NCI-H345 (cell line): ENCODE measurements at places on chromosomes 2 and 18.

GRCh38 chr2:212284166-212284565 is 254.4 kb downstream of the ERBB4 start:
- no peak for DNase-seq

DNA sequence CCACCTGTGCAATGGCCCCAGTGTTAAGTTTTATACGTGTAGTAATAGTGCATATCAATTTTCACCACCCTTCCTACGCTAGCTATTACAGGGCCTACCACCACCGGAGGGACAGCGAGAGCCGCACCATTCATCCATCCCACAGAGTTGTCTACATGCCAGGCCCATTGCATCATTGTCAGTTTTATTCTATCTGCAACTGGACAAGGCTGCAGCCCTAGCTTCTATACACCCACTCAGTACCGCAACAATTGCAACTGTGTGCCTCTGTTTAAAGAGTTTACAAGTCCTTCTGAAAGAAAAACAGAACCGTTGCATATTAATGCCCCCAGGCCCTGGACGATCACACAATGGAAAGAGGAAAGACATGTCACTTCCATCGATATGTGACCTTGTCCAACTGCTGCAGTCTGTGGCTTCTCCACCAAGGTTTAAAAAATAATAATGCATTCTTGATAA is 58.6 kb downstream of the ZEB2 start:
- no peak for DNase-seq

DNA sequence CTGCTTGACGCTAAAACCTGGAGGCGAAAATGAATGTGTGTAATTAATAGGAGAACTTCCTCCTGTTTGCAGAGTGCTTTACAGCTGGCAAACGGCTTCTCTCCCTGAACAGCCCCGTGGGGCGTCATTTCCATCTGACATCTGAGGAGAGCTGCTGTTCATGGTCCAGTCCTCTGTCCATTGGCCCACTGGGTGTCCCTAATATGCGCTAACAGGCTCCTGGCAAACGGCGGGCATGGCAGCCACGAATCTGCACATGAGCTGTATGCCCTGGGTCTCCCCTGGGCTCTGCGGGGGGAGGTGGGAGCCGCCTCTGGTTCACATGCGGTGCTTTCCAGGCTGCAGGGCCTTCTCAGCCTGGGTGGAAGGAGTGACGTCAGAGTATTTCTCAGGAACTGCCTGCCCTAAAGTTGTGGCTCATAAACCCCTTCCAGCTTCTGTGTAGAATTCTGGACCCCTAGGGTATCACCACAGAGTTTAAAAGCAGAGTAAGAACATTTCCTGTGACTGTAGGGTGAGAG is 73.2 kb downstream of the LRRFIP1 start:
- DNase-seq = peak; percentile 58

GRCh38 chr2:38720613-38721241 is 30.4 kb downstream of the SRSF7 start:
- no peak for DNase-seq

DNA sequence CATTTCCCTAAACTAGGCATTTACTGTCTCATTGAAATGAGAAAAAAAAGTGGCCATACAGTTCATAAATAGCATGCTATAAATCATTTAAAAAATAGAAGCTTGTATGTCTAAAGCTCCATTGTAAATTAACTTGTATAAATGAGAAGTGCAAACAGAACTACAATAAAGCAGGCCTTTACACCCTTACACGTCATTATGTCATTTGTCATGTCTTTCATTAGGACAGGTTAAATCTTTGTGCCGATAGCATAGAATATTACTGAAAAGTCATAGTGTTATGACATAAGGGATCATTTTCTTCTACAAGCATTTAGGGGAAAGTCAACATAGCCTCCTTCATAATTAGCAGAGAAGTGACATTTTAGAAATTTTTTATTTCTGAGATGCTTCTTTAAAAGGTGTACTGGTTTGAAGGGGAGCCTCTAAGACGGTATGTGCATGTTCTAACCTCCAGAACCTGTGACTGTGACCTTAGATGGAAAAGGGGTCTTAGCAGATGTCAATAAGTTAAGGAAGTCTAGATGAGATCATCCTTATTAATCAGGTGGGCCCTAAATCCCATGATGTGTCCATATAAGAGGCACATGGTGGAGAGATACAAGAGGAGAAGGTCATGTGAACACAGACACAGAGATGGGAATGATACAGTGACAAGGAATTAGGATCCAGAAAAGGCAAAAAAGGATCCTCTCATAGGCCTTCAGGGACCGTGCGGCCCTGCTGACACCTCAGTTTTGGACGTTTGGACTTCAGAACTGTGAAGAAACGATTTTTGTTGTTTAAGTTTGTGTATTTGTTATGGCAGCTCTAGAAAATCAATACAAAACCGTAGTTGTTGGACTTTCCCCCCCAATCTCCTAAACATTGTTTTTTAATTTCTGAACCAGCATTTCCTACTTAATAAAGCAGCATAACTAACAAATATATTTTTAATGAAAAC is 863.7 kb downstream of the MBD2 start:
- DNase-seq = no peak

GRCh38 chr2:240428245-240428644 is 7.2 kb upstream of the GPC1 start:
- DNase-seq = no peak

- DNase-seq = no peak
Observed at GRCh38 chr2:102582845-102583244, 36.5 kb upstream of the SLC9A2 start.

DNA sequence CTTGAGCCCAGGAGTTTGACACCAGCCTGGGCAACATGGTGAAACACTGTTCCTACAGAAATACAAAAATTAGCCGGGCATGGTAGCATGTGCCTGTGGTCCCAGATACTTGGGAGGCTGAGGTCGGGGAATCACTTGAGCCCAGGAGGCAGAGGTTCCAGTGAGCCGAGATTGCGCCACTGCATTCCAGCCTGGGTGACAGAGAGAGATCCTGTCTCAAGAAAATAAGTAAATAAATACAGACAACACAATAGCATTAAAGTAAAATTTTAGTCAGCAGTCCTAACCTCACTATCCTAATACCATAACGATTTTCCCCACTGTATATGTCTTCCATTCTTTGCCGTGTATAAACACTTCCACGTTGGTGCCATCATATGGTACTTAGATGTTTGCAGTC is 83.0 kb upstream of the MBOAT2 start:
- DNase-seq = no peak

- DNase-seq = no peak
Observed at GRCh38 chr18:22335731-22336198, 82.0 kb downstream of the CTAGE1 start.

- DNase-seq = no peak
Observed at GRCh38 chr2:134405611-134406081, 151.8 kb downstream of the MGAT5 start.

DNA sequence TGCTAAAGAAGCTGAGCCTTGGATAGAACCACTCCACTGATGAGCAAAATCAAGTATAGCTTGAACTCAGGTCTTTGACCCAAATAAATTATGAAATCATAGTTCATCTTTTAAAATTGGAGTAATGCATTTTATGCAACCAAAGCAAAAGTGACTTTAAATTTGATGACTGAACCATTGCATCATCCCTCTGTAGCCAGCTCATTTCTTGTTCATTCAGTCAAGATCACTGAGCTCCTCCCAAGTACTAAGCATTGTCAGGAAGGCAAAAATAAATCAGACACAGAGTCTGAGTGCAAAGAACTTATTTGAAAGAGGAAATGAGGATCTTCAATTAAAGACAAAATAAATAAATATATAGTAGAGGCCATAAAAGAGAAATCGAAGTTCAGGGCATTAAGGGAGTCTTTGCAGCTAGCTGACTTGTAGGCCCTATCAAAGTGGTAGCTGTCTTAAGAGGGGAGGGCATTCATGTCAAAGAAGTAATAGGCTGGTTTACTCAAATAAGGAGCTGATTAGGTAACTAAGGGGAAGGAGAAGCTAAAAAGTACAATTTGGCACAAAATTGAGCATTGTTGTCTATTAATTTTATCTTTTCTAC is 411.8 kb downstream of the MTX2 start:
- no peak for DNase-seq

DNA sequence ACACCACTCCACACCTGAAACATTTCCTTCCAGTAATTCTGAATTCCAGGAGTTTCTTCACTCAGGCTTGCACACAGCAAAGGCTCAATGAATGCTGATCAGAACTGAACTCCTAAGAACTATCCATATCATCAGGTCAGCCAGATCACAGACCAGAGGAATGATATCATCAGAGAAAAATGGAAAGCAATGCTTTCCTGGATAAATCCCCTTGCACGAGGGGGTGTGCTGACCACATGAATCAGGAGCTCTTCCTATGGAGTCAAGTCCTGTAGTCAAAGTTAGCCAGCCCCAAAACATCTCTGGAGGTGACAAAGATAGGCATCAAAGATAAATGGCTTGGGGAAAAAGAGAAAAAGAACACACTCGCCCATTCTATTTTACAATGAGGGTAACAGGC is 83.8 kb upstream of the ACVR2A start:
- no peak for DNase-seq

DNA sequence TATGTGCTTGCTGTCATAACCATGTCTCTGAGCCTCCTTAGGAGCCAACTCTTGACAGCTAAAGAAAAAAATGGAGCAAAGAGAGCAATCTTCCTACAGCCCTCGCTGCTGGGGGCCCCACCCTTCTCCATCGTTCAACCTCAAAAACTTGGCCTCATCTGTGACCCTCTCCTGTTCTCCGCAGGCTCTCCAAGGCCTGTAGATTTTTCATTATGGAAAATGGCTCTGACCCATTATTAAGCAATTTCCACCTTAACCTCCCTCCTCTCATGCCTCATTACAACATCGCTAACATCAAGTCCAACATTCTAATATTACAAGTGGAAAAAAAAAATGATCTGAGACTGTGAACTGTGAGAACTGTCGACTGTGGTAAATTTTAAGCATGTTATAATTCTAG is 98.7 kb downstream of the SLC8A1 start:
- no peak for DNase-seq

- DNase-seq = no peak
Observed at GRCh38 chr2:231222318-231223000, 24.0 kb downstream of the ARMC9 start.

- DNase-seq = peak; percentile 18
Observed at GRCh38 chr18:27778441-27778840, 398.5 kb downstream of the CDH2 start.

GRCh38 chr2:177273408-177273807 is 8.9 kb upstream of the NFE2L2 start:
- DNase-seq = no peak

DNA sequence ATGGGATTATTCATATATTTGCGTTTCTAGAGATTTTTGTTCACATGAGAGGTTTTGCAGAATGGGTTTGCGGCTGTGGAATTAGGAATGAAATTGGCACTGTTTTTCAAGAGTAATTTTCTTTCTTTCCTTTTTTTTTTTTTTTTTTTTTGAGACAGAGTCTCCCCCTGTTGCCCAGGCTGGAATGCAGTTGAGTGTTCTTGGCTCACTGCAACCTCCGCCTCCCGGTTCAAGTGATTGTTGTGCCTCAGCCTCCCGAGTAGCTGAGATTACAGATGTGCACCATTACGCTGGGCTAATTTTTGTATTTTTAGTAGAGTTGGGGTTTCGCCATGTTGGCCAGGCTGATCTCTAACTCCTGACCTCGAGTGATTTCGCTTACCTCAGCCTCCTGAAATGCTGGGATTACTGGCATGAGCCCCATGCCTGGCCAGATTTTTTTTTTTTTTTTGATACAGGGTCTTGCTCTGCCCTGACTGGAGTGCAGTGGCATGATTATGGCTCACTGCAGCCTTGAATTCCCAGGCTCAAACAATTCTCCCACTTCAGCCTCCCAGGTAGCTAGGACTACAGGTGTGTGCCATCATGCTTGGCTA is 65.3 kb downstream of the MIB1 start:
- DNase-seq = no peak

DNA sequence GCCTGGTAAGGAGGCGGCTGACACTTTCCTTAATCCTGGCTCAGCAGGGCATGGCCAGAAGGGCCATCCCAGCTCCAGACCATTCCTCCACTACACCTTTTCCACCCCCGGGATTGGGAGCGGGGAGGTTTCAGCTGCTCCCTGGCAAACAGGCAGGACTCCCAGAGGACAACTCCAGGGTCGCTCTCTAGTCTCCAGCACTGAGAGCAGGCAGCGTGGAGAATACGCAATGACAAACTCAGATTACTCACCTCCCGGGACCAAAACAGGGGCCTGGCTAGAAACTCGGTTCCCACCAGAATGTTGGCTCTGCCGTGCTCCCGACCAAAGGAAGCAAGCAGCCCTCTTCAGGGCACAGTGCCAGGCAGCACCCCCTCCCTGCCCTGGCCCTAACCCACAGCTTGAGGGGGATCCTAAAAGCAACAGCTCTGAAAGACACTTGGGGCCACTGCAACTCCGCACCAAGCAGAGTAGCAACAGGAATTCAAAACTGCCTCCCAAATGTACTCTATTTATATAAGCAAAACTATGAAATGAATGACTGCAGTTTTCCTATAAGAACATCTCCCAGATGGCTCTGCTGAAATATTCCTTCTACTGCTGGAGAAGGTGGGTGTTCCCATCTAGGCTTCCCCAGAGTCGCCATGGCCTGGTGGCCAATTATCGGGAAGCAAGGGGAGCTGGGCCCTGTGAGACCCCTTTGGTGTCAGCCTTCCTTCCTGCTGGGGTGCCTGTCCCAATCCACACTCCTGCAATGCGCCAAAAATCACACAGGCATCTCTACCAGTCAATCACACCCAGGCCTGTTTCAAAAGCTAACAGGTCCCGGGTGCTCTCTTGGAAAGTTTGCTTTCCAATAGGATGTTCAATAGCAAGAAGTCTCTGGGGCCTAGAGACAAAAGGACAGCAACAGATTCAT is 61.2 kb upstream of the POMC start:
- DNase-seq = no peak
